ENCODE measurements at places on chromosomes 4 and X.

GRCh38 chr4:63492515-63492914 is 916.7 kb downstream of the TECRL start:
- no peak for DNase-seq

- no peak for DNase-seq
Measured at GRCh38 chr4:64495946-64496345, 86.7 kb upstream of the TECRL start.

GRCh38 chr4:24704149-24704548 is 91.2 kb upstream of the SOD3 start:
- no peak for DNase-seq

DNA sequence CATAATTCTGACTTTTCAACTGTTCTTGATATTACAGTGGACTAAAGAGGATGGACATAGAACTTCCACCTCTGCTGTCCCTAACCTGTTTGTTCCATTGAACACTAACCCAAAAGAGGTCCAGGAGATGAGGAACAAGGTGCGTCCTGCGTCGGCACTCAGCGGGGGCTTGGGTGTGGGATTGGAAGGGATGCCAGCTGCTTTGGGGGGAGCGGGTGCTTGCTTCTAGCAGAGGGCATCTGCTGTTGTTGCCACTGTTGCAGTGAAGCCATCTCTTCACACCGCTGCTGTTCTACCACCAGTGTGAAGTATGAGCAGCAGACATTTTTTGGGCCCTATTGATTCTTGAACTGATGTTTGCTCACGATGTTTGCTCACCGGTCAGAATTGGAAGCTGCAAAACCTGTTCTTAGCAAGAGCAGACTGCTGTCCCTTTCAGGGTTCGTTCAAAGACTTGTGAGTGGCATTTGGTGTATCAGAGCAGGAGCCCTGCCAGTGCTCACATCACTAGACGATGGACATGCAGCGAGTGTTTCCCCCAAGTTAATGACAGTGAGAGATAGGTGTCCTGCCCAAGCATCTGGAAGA is 55.4 kb downstream of the NOP14 start:
- no peak for DNase-seq

- DNase-seq: no peak
Measured at GRCh38 chr4:128649575-128650205, 159.8 kb upstream of the JADE1 start.

DNA sequence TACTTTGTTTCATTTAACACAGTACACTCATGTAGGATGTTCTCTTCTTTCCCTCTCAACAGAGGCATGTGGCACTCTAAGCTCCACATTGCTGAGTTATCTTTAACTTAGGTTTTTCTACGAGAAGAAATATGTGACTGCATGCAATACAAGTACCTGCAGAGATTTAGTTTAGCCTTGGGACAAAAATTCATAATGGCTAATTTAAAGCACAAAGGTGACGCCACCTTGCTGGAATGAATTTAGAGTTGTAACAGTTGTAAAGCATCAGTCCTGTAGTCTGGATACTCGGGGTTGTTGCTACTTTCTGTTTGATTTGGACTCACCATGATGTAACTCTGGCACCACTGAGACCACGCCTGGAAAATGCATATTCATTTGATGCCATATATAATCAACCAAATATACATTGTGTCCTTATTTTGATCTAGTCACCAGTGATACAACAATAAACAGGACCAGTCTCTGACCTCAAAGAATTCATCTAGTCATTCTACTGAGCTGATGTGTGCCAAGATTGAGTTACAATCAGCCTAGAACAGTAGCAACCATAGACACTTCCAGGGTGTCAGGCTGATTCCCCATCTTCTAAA is 451.0 kb upstream of the ZFP42 start:
- no peak for DNase-seq

DNA sequence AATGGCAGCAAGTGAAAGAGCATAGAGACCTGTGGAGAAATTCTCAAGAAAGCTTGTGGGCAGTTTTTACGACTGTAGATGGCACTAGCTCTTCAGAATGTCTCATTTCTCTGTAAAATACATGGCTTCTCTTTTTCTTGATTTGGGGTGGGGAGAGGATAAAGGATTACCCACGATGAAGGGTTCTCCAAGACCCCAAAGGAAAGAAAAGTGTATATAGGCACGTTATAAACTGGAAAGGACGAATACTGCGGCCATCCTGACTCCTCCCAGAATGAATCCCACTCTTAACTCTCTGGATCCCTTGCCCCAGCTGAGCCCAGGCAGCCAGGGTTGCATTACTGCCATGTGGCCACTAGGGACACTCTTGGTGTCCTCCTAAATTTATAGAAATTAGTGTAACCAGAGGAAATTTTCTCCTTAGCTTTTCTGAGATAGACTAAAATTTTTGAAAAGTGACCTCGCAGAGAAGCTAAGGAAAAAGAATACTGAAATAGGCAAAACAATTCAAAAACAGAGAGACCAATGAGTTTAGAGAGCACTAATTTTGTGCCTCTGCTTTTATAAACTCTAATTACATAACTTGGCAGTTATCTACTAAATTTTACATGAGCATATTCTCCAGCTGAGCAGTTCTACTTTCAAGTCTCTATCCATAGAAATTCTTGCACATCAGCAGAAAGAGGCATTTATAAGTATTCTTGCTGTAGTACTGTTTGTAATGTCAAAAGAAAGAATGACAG is 37.8 kb upstream of the PCDH19 start:
- DNase-seq: peak; percentile 43

DNA sequence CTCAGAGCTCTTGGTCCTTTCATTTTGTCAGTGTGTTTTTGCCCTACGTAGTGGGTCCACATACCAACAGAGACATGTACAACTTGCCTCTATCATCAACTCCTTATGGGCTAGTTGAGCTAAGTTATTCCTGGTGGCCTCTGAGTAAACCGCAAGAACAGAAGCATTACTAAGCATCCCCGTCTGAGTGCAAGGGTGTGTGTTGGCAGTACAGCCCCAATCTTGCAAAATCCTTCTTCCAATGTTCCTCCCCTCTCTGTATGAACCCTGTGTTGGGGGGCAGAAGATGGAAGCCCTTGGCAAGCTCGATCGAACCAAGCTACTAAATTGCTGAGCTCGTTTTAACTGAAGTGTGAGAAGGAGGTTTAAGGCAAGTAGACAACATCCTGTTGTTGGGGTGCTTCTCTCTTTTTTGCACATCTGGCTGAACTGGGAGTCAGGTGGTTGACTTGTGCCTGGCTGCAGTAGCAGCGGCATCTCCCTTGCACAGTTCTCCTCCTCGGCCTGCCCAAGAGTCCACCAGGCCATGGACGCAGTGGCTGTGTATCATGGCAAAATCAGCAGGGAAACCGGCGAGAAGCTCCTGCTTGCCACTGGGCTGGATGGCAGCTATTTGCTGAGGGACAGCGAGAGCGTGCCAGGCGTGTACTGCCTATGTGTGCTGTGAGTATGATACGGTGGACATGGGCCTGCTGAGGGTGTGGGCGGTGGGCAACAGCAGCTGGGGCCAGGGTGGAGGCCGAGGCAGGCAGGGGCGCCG is at the start of gene SH2D1A:
TSS of gene SH2D1A (plus strand) at position 447 of the 760 bp plus-strand sequence. CDS start at position 527, 80 bp downstream.
- DNase-seq: no peak

All from NCI-H460 (cell line).